ENCODE measurements at places on chromosomes 7 and 10.
A peak's percentile ranks its signal among the peaks of the same experiment; 100 is the strongest.

DNA sequence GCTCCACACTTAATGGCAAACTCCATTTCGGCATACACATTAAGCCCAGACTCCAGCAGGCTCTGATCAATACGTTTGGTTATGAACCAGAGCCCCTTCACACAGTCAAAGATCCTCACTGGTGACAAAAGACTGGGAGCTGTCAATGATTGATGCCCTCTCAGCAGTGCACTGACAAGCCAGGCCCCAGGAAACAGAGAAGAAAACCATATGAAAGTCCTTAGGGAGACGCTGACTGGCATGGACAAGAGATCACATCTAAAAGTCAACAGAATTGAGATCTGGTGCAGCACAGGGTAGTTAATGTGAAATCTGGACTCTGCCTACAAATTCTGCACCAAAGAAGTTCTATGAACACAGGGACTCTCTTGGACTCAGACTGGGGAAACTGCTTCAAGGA, 600.9 kb upstream of the NRP1 start:
- DNase-seq, result no peak

DNA sequence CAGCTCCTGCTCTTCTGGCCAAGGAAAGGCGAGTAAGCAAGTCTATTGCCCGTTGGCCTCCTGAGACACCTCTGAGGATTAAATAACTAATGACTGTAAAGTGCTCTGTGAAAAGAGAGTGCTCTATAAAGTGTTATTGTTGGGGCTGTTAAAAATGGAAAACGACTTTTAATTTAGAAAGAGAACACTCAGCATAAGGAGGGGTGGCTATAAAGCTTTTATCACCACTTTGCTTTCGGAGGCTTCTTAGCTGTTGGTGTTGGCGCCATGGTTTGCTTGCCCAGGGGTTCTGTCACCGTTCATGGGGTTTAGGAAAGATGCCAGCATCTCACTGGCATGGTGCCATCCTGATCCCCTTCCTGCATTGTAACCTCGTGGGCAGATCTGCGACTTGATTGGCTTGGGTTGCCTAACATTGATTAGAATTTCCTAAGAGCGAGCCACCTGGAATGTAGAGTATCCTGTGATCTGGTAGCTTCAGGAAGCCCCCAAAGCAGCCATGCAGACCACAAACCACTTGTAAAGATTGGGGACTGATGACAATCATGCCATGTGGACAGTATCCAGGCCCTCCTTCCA, 509.9 kb downstream of the LRMDA start:
- DNase-seq, result no peak

DNA sequence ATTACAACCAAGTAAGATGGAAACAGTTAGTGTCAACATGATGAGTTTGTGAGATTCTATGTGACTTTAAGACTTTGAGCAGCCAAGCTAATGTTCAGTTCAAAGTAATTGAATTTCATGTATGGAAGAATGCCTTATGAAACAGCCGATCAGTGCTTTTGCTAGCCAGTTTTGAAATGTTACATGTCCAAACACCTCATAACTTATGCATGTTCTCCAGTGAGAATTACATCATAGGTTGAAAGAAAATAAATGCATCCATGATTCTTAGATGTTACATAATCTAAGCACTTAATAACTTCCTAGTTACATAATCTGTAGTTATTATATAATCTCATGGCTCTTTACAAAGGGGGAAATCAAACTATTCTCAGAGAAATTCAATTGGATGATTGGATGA, 211.3 kb downstream of the BICC1 start:
- no peak for DNase-seq

- DNase-seq, result no peak
Measured at GRCh38 chr10:116312548-116312947, 11.7 kb upstream of the CCDC172 start.

- no peak for DNase-seq
Measured at GRCh38 chr10:6833458-6834011, 253.5 kb upstream of the PRKCQ start.

- no peak for DNase-seq
Measured at GRCh38 chr7:35003679-35004303, 33.5 kb downstream of the DPY19L1 start.

DNA sequence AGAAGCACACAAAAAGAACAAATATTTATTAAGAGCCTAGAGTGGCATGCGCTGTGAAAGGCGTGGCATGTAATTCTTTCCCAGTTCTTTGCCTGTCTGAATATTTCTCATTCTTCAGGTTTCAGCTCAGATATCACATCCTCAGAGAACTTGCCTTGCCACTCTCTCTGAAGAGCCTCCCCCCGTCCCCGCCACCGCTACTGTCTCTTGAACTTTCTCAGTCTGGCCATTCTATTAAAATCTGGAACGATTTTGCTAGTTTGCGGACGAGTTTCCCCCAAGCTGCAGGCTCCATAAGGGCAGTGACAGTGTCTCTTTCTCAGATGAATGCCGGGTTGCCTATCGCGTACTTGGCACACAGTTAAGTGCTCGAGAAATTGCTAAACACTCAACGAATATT, 787 bp upstream of the PLEKHA1 start:
- no peak for DNase-seq

- DNase-seq, result no peak
Measured at GRCh38 chr7:155377071-155377837, 79.6 kb downstream of the INSIG1 start.

DNA sequence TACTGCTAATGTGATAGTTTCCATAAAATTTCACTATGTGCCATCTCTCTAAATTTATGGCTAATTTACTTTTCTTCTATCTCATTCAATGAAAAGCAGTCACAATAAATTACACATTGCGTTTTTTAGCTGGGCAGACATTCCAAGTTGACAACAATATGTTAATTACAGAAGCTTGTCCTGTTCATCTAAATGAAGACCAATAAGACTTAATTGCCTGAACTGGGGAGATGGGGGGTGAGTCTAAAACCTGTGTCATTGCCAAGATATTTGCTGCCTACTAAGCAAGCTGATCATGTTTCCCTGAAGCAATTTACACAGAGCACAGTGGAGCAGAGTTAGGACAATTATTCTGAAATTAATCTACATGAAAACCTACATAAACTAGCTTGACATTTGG, 89.3 kb upstream of the ADRB1 start:
- no peak for DNase-seq

GRCh38 chr7:95609277-95609971, 13.1 kb upstream of the PDK4 start:
- DNase-seq, result no peak

GRCh38 chr10:51244309-51244708, 170.0 kb downstream of the PRKG1 start:
- no peak for DNase-seq

- DNase-seq, result no peak
Measured at GRCh38 chr10:5373307-5373706, 8.5 kb downstream of the UCN3 start.

DNA sequence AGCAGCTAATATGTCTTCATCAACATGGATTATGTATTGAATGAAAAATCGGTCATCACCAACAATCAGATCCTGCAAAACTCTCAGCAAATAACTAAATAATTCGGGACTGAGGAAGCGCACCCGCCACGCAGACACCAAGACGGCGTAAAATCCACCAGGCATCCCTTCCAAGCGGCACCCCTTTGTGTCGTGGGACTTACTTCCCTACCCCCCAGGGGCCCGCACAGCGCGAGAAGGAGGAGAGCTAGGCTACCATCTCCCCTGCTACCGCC, 721 bp downstream of the ARL3 start:
- DNase-seq, result no peak

GRCh38 chr10:6678211-6678803, 98.2 kb upstream of the PRKCQ start:
- peak; percentile 33 for DNase-seq

DNA sequence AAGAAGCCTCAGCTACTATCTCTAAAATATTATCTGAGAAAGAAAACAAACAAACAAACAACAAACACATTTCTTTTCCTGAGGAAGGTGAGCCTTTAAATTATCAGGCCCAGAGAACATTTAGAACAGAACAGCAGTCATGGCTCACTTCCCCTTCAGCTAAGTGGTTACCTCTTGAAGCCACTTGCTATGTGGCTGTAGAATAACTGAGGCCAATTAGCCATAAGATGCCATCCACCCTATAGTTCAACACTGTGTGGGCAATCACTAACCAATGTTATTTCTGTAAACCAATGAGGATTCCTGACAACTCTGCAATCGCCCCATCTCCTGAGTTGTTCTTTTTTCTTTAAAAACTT, 3.7 kb upstream of the UPP1 start:
- no peak for DNase-seq

DNA sequence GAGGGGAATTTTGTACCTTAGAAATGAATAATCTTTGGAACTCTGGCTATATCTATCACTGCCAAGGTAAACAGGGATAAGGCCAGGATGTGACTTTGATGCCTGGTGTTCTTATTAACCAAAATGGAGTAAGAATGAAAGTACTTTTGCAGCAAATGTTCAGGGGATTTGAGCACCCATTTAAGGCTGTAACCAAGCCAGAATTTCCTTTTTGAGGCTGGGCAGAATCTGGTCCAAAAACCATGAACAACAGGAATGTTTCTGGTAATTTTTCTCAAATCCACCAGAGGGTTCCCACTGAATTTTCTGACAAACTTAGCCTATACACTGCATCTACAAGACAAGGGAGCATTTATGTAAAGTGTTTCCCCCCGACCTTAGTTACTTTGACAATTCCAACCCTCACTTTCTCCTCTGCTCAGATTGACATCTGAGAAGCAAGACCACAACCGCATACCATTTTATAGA, 120.6 kb downstream of the BAMBI start:
- no peak for DNase-seq
